CD4-positive, CD25-positive, alpha-beta regulatory T cell (primary cell): ENCODE measurements at places on chromosomes 7 and 10. TPM values are rescaled to one million over a fixed set of nuclear protein-coding genes. Genes with fewer than 3 reads are reported as not detected.

DNA sequence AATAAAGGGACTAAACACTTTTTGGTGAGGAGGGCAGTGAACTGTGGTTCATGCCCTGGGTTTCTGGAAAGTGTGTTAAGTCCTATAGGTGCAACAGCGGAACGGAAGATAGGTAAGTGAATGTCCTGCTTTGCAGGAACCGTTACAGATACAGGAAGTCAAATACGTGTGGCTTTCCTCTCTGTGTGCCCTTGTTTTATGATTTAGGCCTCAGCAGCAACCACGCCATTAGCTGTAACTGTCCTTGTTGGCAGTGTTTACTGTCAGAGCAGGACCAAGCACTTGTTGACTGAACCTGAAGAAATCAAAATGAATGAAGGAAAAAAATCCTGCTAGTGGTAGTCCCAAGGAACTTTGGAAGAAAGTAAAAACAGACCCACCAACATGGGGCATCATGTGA is 150.3 kb downstream of the PIP4K2A start:
- DNase-seq: no peak

- DNase-seq: no peak
Measured at GRCh38 chr10:48729222-48729621, 44.5 kb downstream of the WDFY4 start.

- DNase-seq: no peak
Measured at GRCh38 chr10:78212060-78212785, 178.6 kb downstream of the RPS24 start.

GRCh38 chr7:132430861-132431822 is 145.1 kb downstream of the PLXNA4 start:
- DNase-seq: no peak

DNA sequence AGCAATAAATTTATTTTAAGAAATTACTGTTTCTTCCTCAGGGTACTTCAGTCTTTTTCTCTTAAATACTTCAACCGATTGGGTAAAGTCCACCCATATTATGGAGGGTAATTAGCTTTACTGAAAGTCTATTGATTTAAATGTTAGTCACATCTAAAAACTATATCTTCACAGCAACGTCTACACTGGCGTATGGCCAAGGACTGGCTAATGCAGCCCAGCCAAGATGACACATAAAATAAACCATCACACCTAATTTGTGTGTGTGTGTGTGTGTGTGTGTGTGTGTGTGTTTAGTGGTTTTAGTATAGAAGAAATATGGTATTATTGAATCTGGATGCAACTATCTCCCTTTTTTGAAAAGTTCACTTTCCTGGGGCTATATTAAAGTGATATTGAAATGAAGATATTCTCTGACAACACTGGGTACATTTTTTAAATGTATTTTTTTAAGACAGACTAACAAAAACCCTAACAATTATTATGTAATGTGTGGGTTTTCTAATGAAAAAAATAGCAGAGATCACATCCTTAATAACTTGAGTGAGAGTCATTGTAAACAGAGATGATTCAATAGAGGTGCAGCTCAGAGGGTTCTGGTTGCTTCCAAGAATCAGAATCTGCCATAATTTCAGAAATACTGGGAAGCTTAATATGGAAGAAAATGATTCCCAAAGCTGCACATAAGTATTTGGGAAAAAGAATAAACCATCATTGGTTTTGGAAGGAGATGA is 584.2 kb upstream of the MBL2 start:
- no peak for DNase-seq

DNA sequence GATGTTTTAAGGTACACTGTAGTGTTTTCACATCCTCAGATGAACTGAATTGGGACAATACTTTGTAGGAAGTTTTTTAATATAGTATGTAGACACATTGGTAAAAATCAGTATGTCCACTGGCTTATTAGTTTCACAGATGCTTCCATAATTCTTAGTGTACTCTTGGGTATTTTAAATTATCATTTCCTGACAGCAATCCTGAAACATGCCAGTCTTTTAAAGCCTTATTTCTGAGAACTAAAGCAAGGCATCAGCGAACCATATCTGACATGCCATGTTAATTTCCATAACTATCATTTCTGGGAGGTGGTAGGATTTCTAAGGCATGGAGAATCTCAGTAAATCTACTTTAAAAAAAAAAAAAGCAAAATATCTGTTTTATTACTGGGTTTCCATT is 266.4 kb downstream of the ADK start:
- no peak for DNase-seq

GRCh38 chr7:28005847-28006231 is 174.8 kb downstream of the JAZF1 start:
- no peak for DNase-seq

- DNase-seq: no peak
Measured at GRCh38 chr7:69922026-69922803, 323.9 kb downstream of the AUTS2 start.

DNA sequence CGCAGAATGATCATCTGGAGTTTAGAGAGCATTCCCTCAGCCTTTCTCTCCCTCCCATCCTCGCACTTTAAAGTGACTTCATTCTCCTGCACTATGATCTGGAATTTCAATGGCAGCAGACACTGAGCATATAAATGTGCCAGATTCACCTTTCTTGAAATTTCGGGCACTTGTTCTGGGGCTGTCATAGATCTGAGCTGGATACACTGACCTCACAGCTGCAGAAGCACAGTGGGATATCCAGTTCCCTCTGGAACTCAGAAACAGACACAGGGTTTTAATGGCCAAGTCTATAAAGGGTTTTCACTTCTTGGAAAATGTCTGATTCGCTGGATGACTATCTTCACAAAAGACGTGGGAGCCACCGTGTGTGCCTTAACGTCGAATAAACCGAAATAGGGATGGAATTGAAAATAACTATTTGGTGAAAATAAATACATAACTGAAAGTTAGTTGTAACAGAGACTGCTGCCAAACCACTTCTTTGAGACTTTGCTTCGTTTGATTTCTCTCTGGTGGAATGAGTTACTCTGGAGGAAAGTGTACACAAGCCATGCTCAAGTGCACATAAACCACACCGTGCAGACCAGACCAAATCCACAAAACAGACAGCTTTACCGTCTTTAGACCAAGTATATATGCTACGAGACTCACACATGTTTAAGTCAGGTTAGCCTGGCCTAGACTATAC is 126.1 kb downstream of the SVIL start:
- DNase-seq: no peak

DNA sequence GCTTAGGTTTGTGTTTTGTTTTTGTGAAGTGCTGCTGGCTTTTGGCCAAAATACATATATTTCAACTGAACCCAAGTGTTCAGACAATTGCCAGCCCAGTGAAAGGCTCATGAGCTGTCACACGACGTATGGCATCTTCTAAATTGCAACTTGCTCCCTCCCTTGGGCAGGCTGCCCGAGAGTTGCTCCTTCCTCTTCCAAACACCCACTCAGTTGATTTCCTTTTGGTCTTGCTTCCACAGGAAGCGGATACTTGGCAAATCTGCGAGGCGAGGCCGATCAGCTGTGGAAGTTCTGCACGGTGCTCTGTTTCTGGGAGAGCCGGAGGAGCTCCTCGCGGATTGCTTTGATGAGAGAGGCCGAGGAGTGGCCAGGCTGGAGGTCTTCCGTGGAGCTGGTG is 39.6 kb upstream of the ATP6V0A4 start:
- DNase-seq: no peak

- DNase-seq: no peak
Measured at GRCh38 chr7:157793087-157793353, 456.2 kb downstream of the DNAJB6 start.

GRCh38 chr10:123458933-123459332 is 207.2 kb upstream of the GPR26 start:
- DNase-seq: no peak

GRCh38 chr10:23069019-23069815 is 26.2 kb upstream of the MSRB2 start:
- no peak for DNase-seq

DNA sequence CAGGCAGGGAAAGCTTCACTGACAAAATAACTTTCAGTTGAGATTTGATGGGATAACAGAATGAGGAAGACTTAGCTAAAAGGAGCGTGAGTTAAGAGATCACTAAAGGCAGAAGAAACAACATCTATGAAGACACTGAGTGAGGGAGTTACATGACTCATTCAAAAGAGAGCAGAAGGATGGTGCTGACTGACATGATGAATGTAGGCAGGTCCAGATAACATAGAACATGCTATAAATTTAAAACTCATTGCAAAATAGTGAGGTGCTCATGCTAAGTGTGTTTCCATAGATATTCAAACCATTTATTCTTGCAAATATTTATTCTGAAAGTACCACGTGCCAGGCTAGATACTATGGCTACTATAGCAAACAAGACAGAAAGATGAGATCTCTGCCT is 116.4 kb upstream of the DGKB start:
- no peak for DNase-seq

GRCh38 chr7:124030964-124031363 is 1.9 kb downstream of the TMEM229A start:
- no peak for DNase-seq

DNA sequence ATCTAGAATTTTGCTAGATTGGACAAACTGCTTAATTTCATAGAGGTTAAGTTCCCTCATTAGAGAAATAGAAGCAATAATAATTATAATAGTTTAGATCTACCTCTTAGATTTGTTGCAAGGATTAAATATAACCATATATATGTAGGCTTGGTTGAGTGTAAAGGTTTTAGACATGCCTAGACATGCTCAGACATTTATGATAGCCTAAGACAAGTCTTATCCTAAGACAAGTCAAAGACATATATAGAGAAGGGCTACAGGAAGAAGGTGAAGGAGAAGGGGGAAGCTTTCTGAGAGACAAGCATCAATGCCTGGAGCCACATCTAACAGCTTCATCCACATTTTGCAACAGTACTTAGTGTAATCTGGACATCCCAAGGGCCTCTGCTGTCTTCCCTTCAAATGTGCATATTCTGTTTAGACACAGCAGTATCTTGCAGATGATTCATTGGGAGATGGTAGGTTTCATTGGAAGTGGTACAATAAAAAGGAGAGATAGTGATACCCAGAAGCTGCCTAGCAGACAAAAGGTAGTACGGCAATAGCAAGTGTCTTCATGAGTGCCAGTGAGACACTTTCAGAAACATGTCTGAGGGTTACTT is 146.5 kb downstream of the HGF start:
- DNase-seq: no peak

GRCh38 chr10:29545122-29545521 is 89.6 kb downstream of the SVIL start:
- DNase-seq: no peak

GRCh38 chr7:44762300-44762699 is 13.7 kb downstream of the ZMIZ2 start:
- no peak for DNase-seq

The UNCX gene
- total RNA-seq: not detected

The AGMO gene
- total RNA-seq: not detected

The BTBD16 gene
- not detected for total RNA-seq

The FOXP2 gene
- not detected for total RNA-seq

The FAM25G gene
- not detected for total RNA-seq

The MSS51 gene
- total RNA-seq: 3.9 TPM

The PAX2 gene
- total RNA-seq: not detected

The IFIT2 gene
- 10.0 TPM for total RNA-seq

The FFAR4 gene
- total RNA-seq: not detected

The MGAM2 gene
- total RNA-seq: not detected

The PLXNA4 gene
- 0.27 TPM for total RNA-seq

The DMTF1 gene
- 167 TPM for total RNA-seq

The STAG3 gene
- total RNA-seq: 6.2 TPM

The CPA5 gene
- total RNA-seq: 4.3 TPM

The DENND2A gene
- total RNA-seq: not detected
